ENCODE measurements at places on chromosomes 16 and 17. TPM values are rescaled to one million over a fixed set of nuclear protein-coding genes. Genes with fewer than 3 reads are reported as not detected.
A peak's percentile ranks its signal among the peaks of the same experiment; 100 is the strongest.

DNA sequence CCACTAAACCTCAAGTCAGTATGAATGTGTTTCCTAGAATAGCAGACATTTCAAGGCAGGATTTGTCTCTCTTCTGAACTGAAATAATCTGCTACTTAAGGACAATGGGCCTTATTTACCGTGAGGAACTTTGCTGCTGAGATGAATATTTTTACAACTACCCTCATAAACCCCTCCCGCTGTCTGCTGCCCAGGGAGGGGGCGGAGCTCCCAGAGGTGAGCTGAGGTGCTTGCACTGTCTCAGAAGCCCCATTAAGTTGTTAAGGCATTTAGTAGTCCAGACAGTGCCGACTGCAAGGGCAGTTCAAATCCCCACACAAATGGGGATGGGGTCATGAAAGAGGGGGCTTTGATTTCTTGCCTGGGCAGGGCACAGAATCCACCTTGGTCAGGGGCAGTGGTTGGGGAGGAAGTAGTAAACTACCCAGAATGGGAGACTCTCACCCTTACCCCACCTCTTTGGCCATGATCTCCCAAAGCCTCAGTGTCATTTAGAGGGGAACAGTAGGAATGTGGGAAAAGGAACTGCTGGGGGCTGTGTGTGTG lies 19.2 kb downstream of the HNF1B start:
- DNase-seq = no peak

DNA sequence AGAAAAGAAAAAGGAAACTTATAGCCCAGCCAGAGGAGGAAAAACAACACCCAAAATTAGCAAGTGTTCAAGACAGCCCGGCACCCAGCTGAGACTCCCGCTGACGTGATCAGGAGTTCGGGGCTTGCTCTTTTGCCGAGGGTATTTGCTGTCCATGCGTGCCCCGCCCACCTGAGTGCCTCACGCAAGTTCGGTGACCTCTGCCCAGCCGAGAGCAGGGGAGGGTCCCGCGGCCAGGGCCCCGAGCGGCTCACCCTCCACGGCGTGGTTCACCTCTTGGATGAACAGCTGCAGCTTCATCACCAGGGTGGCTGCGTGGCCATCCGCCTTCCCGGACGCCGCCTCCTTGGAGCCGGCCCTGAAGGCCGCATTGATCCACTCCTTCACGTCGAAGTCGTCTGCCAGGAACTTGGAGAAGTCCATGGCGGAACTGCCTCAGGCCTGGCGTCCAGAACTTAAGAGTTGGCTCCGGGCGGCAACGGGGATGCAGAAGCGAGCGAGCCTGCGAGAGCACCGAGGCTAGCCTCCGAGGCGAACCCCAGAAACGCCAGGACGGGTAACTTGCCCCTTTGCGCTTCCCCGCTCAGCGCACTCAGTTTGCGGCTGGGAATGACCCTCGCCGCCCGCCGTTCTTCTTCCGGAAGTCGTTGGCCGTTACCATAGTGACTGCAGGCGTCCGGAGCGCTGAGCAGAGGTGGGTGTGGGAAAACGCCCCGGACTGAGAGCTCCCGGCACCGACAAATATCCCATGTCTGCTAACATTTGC lies at the start of gene COG7:
COG7 (minus strand) TSS at position 618 of the 766 bp plus-strand sequence; CDS start at position 423, 195 bp downstream.
- DNase-seq = peak; percentile 86

- no peak for DNase-seq
Measured at GRCh38 chr17:73521376-73521775, 122.9 kb downstream of the SDK2 start.

DNA sequence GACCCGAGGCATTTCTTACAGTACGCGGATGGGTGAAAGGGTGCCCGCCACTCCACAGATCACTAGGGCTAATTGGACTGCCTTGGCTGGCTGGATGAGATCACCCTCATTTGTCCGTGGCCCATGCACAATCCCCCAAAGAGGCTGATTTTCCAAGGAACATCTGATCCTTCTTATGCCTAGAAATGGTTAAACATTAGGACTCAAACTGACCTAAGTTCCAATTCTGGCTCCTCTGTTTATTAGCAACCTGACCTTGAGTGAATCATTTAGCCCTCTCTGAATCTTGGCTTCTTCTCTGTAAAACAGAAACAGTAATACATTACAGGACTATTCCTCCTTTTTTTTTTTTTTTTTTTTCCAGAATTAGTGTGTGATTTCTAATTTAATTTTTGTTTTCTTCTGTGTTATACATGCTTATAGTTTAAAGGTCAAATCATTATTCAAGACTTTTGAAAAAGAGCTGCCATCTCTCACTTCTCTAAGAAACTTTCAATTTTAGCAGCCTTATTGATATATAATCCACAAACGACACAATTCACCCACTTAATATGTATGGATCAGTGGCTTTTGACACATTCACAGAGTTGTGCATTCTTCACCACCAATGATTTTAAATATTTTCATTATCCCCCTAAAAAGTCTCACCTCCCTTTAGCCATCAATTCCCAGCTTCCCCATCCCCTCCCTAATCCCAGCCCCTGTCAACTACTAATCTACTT lies 45.4 kb upstream of the TMEM132E start:
- DNase-seq = no peak

- no peak for DNase-seq
Measured at GRCh38 chr16:60027351-60027750, 1293.2 kb upstream of the GOT2 start.

DNA sequence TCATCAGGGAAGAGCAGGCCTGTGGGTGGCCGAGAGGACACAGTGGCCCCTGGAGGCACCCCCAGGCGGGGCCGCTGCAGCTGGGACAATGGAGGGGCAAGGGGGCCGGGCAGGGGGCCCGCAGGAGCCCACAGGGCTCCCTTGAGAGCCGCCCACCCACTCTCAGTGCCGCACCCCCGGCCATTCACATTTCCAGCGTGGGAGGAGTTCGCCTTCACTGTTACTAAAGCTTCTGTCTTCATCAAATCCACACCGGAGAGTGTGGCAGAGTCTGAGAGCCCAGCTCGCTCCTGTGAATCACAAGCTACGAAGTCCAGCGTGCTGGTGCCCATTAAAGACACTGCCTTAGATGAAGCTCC lies 20.9 kb upstream of the PVALEF start:
- no peak for DNase-seq

- DNase-seq = no peak
Measured at GRCh38 chr16:23499801-23500200, 10.5 kb downstream of the GGA2 start.

- no peak for DNase-seq
Measured at GRCh38 chr17:68580236-68580770, 20.9 kb downstream of the FAM20A start.

GRCh38 chr17:79843474-79843815 lies 4.2 kb upstream of the CBX4 start:
- no peak for DNase-seq

The TERB1 gene
- polyA plus RNA-seq = not detected

The SKAP1 gene
- 10.6 TPM for polyA plus RNA-seq

All from renal cortex interstitium (tissue), 15 donors.